Urothelium cell line (cell line): ENCODE measurements at places on chromosomes 11 and 22.

- DNase-seq = peak; percentile 72
Measured at GRCh38 chr11:70423523-70424505, 25.5 kb downstream of the CTTN start.

GRCh38 chr11:27255447-27255828, 107.6 kb downstream of the CCDC34 start:
- DNase-seq = no peak

DNA sequence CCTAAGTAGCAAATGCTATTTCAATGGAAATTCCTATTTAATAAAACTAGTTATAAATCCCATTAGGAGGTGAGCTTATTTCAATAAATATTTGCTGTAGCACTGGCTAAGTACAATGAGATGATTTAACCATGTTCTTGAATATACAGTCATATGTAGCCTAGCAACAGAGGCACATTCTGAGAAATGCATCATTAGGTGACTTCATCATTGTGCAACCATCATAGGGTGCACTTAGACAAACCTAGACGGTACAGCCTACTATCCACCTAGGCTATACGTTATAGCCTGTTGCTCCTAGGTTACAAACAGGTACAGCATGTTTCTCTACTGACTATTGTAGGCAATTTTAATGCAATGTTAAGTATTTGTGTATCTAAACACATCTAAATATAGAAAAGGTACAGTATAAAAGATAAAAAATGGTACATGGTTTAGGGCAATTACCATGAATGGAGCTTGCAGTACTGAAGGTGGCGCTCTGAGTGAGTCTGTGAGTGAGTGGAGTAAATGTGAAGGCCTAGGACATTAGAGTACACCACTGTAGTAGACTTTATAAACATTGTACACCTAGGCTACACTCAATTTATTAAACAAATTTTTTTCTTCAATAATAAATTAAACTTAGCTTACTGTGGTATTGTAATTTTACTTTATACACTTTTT, 350.1 kb downstream of the CASP12 start:
- no peak for DNase-seq

DNA sequence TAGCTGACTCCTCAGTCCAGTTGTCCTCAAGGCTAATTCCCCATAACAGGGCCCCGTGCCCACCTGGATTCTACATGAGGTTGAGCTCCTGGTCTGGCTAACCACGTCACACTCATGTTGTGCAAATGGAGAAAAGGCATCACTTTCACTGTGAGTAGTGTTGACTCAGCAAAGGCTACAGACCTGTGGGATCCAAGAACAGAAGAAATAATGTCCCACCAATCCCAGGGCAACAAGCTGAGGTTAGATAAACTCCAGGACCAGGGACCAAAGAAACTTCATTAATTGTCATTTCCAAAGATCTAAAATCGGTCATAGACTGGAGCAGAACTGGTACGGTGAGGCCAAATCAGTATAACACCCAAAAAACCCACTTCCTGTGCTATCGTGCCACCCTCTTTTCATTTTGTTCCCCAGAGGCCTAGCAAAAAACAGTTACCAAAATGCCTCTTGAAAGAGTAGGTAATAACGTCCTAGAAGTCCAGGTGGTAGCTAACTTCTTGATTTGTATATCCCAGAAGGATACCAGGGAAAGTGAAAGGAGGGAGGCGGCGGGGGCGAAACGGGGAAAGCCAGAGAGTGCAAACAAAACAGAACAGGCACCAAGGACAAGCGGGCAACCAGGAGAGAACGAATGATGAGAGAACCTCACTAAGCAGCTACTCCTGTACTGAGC, 1.4 kb downstream of the PCSK7 start:
- no peak for DNase-seq

- no peak for DNase-seq
Measured at GRCh38 chr22:24077416-24077815, 66.3 kb downstream of the CABIN1 start.

DNA sequence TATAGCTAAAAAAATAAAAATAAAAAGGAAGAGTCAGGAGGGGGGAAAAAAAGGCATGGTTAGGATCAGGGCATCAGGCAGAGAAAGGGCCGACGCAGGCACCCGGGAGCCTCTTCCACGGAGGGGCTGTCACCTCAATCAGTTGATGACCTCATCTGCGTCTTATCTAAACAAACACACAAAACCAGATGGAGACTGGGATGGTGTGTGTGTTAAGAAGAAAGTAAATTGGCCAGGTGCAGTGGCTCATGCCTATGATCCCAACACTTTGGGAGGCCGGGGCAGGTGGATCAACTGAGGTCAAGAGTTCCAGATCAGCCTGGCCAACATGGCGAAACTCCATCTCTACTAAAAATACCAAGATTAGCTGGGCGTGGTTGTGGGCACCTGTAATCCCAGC, 63.6 kb downstream of the DHCR7 start:
- no peak for DNase-seq

DNA sequence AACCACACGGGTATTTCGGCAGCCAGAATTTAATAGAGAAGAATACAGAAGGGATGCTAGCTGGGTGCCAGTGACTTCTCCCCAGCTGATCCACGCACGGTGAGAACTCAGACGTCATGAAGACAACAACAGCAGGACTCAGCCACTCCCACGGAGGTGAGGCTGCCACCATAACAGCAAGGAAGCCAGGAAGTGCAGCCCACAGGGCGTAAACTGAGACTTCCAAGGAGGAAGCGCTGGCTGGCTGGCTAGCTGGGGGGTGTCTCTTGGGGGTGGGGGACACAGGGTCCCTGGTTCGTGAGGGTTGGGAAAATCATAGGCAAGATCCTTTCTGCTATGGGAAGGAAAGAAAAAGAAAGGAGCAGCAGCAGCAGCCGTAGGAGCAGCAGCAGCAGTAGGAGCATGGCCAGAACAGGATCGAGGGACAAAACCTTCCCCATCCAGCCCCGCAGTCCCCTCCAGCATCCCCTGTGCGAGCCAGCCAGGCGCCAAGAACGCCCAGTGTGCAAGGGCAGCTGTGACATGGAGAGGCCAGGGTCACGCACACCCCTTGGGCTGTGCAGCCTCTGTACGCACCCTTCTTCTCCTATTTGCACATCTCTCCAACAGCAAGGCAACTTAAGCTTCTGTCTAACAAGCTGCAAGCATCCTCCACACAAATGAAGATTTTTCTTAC, 49.6 kb upstream of the SHANK2 start:
- no peak for DNase-seq

DNA sequence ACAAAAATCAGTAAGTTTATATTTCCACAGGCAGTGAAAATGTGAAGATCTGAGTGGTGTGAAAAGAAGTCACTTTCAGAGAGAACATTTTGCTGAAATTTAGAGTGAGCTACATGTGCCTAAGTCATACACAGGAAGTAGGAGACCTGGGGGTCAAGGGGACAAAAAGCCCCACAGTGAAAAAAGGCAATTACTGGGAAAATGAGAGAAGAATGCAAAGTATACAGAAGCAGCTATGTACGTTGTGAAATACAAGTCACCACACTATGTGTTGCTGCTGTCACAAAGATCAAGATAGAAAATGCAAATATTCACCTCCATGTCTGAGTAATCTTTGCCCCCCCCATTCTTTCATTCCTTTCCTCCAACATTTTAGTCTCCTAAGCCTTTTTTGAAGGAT, 21.6 kb upstream of the SESN3 start:
- no peak for DNase-seq

DNA sequence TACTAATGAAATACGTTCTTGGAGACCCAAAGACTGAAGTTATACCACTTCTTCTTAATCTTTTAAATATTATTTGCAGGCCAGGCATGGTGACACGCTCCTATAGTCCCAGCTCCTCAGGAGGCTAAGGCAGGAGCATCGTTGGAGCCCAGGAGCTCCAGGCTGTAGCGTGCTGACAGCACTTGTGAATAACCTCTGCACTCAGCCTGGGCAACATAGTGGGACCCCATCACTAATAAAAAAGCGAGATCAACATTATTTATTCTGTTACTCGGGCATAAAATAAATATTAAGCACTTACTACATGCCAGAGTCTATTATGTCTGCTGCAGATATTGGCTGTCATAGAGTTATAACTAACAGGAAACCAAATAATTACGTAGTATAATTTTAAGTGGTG, 720 bp upstream of the MED17 start:
- no peak for DNase-seq

- DNase-seq = no peak
Measured at GRCh38 chr11:20041499-20041898, 118.8 kb downstream of the DBX1 start.

GRCh38 chr11:126408901-126409619, 53.6 kb downstream of the ST3GAL4 start:
- DNase-seq = no peak

- DNase-seq = peak; percentile 98
Measured at GRCh38 chr22:29310863-29311339, 4.5 kb downstream of the GAS2L1 start.

GRCh38 chr11:46369458-46370152, 11.9 kb upstream of the MDK start:
- peak; percentile 78 for DNase-seq

DNA sequence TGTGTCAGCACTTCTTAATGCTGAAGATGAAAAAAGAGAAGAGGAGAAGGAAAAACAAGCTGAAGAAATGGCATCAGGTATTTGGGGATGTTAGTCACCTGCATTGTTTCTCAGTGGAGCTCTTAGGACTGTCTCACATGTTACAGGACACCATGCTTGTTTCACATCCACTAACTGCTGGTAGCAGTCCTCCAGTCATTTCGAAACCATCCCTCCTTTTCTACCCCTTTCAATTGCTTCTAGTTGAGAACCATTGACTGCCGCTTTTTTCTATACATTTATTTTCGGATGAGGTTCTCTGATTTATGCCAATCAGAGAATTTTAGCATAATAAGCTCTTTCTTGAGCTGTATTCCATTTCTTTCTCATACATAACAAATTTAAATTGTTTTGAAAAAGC, 21.5 kb downstream of the BIRC2 start:
- no peak for DNase-seq

DNA sequence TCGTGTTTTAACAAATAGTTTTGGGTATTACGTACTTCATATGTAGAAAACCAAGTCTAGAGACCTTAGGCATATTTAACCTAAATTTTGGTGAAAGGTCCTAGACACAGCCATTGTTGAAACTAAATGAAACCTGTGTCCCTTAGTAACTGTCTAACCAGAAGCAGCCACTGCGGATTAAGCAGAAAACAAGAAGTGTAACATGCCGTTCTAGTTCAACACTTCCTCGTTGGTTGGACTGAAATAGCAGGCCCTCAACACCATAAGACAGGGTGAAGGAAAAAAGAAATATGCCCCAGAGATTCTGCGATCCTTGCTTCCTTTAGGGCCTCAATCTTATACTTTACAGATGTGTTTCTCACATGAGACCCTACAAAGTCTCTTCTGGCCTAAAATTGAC, 2.0 kb downstream of the NAA40 start:
- no peak for DNase-seq

GRCh38 chr11:76658231-76658630, 12.3 kb downstream of the LRRC32 start:
- no peak for DNase-seq
